ENCODE measurements at places on chromosomes 7 and 10. TPM values are rescaled to one million over a fixed set of nuclear protein-coding genes. Genes with fewer than 3 reads are reported as not detected.

The UPK3BL2 gene
- 11.6 TPM for total RNA-seq

The TMEM213 gene
- not detected for total RNA-seq

The CD36 gene
- total RNA-seq = not detected

The TMEM196 gene
- total RNA-seq = not detected

The GTF2IRD2 gene
- 7.1 TPM for total RNA-seq

The PPIA gene
- total RNA-seq = 2,367 TPM

The ADAM22 gene
- 5.8 TPM for total RNA-seq

The ITPRID1 gene
- not detected for total RNA-seq

The CPEB3 gene
- total RNA-seq = 4.3 TPM

The CLCN1 gene
- total RNA-seq = 0.09 TPM

The EVX1 gene
- total RNA-seq = not detected

The SH3PXD2A gene
- total RNA-seq = 12.4 TPM

The AZGP1 gene
- not detected for total RNA-seq

The GPNMB gene
- 0.41 TPM for total RNA-seq

The SUN3 gene
- not detected for total RNA-seq

The TYW1B gene
- 4.2 TPM for total RNA-seq

The PODXL gene
- total RNA-seq = 3.2 TPM

The POLD2 gene
- total RNA-seq = 130 TPM

The EEF1AKMT2 gene
- total RNA-seq = 26.3 TPM

The HOXA6 gene
- not detected for total RNA-seq

The BMPR1A gene
- total RNA-seq = 17.1 TPM

The ADCY1 gene
- 1.3 TPM for total RNA-seq

The PDE6C gene
- not detected for total RNA-seq

The GJC3 gene
- total RNA-seq = not detected

The STX1A gene
- 15.8 TPM for total RNA-seq

The INSYN2A gene
- not detected for total RNA-seq

The OR2A5 gene
- not detected for total RNA-seq

The DOCK4 gene
- total RNA-seq = 0.64 TPM

The HOXA7 gene
- total RNA-seq = not detected

The OR6V1 gene
- total RNA-seq = not detected

The EGR2 gene
- 4.7 TPM for total RNA-seq

The DENND2A gene
- not detected for total RNA-seq

The FKBP9 gene
- 0.53 TPM for total RNA-seq

The HPS1 gene
- total RNA-seq = 72.0 TPM

The LEP gene
- total RNA-seq = not detected

The DNAJB12 gene
- 31.4 TPM for total RNA-seq

The CYP2E1 gene
- total RNA-seq = not detected

The PRKCQ gene
- total RNA-seq = 58.7 TPM

The TWIST1 gene
- total RNA-seq = 0.63 TPM

The MYL10 gene
- total RNA-seq = not detected

The FRMPD2 gene
- total RNA-seq = not detected

The RPA3 gene
- total RNA-seq = 111 TPM

The GPR22 gene
- not detected for total RNA-seq

The OPALIN gene
- total RNA-seq = not detected

The BTBD16 gene
- total RNA-seq = not detected

The MRLN gene
- total RNA-seq = not detected

The MKI67 gene
- total RNA-seq = 333 TPM

The SLC18A3 gene
- total RNA-seq = not detected

The NKX1-2 gene
- total RNA-seq = not detected

The PRR15 gene
- not detected for total RNA-seq

The PVRIG gene
- total RNA-seq = 45.2 TPM

The PTPRN2 gene
- 5.7 TPM for total RNA-seq

The CCDC172 gene
- total RNA-seq = not detected

The SEMA4G gene
- total RNA-seq = 0.26 TPM
